Gastroesophageal sphincter (tissue), 4 donors: ENCODE measurements at places on chromosomes 5 and 9. TPM values are rescaled to one million over a fixed set of nuclear protein-coding genes. Genes with fewer than 3 reads are reported as not detected.

DNA sequence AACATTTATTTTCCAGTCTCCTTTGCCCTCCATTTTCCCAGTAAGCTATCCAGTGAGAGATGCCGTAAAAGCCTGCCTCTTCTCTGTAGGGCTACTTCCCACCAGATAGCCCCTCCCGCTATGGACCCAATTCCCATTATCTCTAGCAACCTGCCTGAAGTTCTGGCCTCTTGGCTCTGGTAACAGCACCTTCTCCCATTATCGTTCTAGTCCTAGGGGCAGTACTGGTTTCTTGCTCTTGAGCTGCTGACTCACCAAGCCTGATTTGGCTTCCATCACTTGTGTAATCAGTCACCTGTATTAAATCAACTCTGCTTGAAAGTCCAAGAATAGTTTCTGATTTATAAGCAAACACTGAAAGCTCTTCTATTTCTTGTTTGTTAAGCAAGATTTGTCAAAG lies 42.8 kb upstream of the PARP8 start:
- ATAC-seq, result no peak

The CIZ1 gene
- 53.4 TPM for total RNA-seq

GRCh38 chr9:92971776-92972175 lies 24.5 kb downstream of the FGD3 start:
- ATAC-seq, result no peak

- ATAC-seq, result no peak
Measured at GRCh38 chr9:109846776-109847175, 66.8 kb downstream of the PALM2AKAP2 start.

GRCh38 chr5:79124607-79125006 lies 13.0 kb downstream of the BHMT start:
- no peak for ATAC-seq

DNA sequence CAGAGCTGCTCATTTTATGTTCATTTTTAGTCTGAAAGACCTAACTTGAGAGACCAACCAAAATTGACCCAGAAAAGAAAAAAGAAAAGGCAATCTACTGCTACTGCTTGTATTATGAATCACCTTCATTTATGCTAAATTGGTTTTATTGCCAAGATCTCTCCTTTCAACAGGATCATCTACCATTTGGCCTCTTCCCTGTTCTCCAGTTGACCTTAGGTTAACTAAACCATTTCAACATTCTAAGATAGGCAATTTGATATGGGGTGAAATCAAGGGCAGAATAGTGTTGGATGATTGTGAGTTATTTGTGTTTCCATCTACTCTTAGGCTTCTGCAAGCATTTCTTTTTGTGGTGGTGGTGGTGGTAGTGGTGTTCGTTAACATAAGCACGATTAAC lies 48.3 kb upstream of the POU4F3 start:
- ATAC-seq, result no peak

DNA sequence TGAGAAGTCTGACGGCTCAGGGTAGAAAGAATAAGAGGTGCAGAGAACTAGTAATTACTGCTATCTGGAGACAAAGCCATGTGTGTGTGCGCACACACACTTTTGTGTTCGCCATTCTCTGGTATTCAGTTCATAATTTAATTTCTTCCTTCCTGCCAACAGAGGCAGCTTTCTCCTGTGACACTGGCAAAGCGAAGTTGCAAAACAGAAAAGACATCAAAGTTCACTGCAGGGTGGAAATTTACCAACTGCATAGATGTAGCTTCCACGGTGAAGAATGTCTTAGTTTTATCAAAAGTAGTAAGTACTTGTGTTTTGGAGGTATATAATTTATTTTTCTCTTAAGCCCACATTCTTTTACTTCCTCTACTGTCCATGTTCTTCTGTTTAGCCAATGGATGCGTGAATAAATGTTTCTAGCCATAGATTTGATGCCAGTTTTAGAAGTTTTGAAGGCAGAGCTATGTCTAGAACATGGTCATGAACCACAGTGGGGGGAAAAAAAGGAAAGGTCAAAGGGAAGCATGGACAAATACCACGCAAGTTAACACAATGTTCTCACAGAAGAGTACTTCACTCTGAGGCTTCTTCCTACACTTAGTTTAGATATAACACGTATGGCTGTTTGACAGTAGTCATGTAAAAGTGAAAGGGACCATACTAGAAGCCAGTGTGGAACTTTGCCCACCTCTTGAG lies 536.5 kb upstream of the GRIA1 start:
- ATAC-seq, result no peak

The ADAMTS2 gene
- 24.8 TPM for total RNA-seq

DNA sequence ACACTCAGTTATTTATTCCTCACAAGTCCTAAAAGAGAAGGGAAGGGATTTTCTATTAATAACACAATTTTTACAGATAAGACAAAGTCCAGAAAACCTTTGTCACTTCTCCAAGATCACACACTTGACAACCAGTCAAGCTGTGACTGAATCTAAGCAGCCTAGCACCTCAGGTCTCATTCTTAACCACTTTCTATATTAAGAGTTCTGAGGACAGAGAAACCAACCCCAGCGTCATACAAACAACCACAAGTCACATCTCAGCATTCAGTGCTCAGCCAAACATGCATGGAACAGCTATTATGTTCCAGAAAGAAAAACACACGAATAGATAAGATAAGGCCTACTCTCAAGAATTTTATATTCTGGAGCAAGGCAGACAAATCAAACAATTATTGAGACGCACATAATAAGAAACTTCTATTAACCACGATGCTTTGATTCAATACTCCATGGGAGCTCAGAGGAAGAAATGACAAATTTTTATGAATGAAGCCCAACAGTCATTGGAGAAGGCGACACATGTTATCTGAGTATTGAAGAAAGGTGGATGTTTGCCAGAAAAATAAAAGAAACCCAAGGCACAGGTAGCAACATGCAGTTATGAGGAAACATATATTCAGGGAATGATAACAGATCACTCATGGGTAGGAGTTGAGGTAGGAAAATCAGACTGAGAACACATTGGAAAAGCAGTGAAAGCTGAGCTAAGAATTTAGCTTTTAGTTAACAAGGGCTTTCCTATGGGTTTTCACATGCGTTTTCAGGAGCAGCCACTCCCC lies 113.1 kb downstream of the HTR4 start:
- no peak for ATAC-seq

The CDX1 gene
- not detected for total RNA-seq

- ATAC-seq, result no peak
Measured at GRCh38 chr9:36912620-36913019, 121.4 kb downstream of the PAX5 start.

The OLFML2A gene
- total RNA-seq, result 85.7 TPM

The SPATA31D1 gene
- not detected for total RNA-seq

DNA sequence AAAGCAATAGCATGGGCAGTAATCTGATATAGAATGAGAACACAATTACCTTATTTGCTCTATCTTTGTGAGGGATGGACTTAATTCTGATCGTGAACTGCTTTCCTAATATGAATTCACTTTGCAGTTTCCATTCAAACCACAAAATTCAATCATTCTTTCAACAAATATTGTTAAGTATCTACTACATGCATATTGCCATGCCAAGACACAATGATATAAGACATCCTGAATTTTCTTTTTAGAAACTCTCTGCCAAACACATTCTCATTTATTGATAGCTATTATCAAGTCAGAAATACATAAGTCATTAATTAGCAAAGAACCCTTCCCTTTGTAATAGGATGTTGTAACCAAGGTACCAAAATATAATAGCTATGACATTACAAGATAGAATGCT lies 121.6 kb upstream of the TARS1 start:
- no peak for ATAC-seq

The PCDHA1 gene
- total RNA-seq, result not detected

The PDE6A gene
- not detected for total RNA-seq

The TNFAIP8 gene
- 25.4 TPM for total RNA-seq

DNA sequence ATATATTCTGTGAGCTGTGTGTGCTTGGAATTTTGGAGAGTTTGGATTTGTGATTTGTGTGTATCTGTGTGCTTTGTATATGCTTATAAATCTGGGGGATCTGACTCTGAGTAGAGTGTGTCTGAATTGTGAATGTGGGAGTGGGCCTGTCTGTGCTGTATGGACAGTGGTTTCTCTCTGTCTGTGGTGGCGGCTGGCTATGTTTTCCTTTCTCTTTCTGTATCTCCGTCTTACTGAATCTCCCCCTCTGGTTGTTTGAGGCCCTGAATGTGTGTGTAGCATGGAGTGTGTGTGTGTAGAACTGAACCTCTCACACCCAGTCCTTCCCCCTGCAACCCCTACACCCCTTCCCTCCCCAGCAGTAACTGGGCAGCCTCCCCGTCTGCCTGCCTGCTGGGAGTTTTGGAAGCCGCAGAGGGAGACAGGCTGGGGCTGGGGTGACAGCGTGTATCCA lies 4.7 kb downstream of the CXXC5 start:
- no peak for ATAC-seq

DNA sequence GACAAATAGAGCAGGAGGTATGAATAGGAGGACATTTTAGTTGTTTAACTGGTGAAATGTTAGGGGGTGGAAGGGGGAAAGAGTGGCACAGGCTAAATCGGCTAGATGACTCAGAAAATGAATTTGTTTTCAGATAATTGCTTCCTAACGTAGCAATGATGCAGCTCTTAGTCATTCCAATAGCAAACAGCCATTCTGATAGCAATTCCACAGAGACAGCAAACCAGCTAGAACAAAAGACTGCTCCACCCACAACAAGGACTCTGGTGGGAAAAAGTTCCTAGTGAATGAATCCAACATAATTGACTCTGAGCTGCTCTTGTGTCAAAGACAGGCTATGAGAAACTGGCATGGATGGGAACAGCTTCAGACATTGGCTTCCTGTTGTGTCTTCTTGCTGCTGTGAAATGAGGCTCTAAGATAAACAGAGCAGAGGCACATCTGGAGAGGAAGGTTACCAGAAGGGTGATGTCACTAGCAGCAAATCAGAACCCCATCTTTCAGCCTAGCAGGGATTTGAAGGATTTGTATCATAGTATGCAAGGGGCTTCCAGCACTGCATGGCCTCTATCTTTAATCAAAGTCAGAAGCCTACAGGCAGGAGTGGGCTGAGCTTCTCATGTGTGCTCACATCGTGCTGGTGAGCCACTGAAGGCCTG lies 28.1 kb upstream of the F2RL1 start:
- ATAC-seq, result peak; percentile 84

GRCh38 chr5:140311011-140311467 lies 8.1 kb upstream of the PFDN1 start:
- peak; percentile 60 for ATAC-seq

DNA sequence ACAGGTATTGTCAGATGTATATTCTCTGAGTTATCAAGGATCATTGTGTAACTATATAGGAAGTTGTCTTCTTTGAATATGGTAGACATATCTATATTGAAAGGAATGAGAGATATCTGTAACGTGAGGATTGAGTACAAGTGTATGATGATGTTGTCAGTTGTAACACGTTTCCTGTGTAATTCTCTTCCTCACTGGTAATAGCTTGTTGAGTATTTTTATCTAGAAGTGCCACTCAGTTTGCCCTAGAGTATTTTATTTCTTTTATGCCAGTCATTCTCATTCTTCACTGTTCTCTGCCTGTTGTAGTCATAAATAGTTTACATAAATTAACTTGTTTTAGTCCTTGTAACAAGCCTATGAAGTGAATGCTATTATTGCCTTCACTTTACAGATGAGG lies 172.1 kb downstream of the BAAT start:
- no peak for ATAC-seq

GRCh38 chr5:142360051-142360498 lies 35.3 kb upstream of the SPRY4 start:
- ATAC-seq, result no peak

GRCh38 chr5:10590226-10590999 lies 26.5 kb downstream of the ANKRD33B start:
- ATAC-seq, result peak; percentile 34

The GOLGA2 gene
- total RNA-seq, result 71.1 TPM

The SPINK7 gene
- not detected for total RNA-seq

- no peak for ATAC-seq
Measured at GRCh38 chr5:13674391-13674790, 270.1 kb downstream of the DNAH5 start.

DNA sequence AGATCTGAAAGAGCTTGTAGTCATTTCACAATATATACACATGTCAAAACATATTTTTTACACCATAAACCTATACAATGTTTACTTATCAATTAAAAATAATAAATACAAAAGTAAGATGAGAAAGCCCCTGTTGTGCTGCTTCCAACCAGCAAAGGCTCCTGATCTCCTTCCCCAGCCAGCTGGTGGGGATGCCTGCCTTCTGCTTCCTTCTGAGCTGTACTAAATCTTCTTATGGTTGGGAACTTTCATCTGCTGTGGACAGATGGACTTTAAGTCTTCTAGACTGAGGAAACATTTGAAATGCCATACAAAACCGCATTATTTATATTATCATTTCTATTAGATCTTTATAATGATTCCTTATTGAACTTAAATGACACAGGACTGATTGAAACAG lies 745.3 kb upstream of the CHD1 start:
- ATAC-seq, result no peak

DNA sequence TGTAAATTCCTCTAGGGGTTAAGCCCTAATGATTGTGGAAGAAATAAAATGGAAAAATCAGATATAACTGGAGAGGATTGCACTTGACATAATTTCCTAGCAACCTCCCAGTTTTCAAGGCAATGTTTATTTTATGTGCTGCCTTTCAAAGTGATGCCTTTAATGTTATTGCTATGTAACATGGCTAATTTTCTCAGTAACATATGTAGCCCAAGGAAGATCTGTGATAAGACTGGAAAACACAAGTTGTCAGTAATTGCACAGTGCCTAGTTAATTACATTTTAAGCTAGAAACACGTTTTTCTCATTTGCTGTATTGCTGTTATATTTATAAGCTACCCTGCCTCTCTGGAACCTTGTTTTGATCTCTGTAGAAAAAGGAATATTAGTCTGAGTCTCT lies 49.2 kb upstream of the KCNN2 start:
- no peak for ATAC-seq

- no peak for ATAC-seq
Measured at GRCh38 chr9:24657387-24657786, 111.7 kb upstream of the IZUMO3 start.

DNA sequence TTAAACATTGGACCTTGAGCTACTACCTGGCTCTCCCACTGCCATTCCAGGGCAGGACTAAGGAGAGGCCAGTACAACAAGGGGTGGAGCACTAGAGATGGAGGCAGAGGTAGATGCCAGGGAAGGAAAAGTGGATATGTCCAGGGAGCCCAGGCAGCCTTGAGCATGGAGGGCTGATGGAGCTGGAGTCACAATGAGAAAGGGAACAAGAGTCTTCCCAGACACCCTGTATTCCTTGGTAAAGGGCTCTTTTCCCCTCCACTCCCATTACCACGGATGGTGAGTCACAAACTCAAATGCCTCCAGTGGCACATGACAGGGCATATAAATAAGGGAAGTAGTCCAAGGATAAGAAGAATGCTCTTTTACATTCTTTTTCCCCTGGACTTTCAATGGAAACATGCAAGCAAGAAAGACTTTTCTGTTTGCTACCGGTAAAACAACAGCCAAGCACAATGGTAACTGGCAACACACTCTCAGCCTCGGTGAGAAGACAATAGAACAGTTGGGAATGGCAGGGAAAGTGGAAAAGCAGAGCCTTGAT lies 16.7 kb downstream of the ERAP1 start:
- no peak for ATAC-seq

- no peak for ATAC-seq
Measured at GRCh38 chr5:2205185-2205585, 322.5 kb upstream of the IRX4 start.

GRCh38 chr9:130020618-130021017 lies 22.4 kb downstream of the FNBP1 start:
- no peak for ATAC-seq
